ENCODE measurements at places on chromosomes 7 and 10.

- DNase-seq: no peak
Observed at GRCh38 chr7:34025600-34025999, 120.3 kb downstream of the BMPER start.

DNA sequence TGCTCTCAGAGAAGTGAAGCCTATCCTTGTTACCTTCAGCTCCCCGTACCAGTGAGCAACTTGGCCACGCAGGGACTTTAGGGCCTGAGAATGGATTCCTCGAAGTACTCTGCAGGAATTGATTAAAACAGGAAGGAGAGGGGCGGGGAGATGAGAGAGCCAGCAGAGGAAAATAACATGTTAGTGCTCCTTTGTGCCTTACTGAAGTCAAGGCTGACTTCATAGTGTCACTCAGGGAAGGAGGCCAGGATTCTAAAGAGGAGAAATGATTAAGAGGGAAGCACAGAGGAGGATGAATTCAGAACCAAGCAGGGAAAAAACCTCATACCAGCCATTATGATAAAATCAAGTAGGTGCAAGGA is 195.6 kb upstream of the RHOBTB1 start:
- no peak for DNase-seq

- peak; percentile 35 for DNase-seq
Observed at GRCh38 chr7:111089822-111090426, 1.0 kb upstream of the LRRN3 start.

DNA sequence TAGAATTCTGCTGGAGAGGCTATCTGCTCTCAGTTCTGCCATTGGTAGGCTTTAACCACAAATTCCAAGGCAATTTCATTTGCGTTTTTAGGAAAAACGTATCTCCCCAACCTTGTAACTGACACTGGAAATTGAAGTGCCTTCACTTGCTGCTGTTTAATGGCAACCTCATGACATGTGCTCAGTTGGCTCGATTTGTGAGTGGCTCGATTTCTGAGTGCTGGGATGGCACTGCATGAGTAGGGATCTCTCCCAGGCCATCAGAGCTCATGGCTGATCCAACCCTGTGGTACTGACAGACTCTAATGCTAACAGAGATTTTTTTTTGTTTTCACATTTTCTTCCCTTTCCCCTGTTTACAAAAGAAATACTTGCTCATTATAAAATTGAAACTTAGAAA is 56.0 kb downstream of the SUFU start:
- no peak for DNase-seq

DNA sequence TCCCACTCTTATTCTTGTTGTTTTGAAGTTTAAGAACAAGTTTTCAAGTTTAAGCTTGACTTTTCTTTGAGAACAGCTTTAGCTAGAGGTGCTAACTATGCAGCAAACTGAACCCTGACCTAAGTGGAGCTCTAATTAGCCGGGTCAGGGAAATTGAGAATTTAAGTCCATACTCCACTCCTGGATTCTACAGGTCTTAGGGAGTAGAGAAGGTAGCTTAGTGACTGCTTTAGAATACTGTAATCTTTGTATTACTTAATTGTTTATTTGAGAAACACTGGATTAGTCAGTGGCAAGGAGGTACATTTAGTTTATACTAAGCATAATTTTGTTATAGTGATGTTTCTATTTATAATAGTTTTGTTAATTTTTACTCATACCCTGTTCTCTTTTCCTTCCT is 74.6 kb upstream of the STRIP2 start:
- no peak for DNase-seq

- DNase-seq: no peak
Observed at GRCh38 chr7:30859940-30860496, 51.6 kb upstream of the AQP1 start.

DNA sequence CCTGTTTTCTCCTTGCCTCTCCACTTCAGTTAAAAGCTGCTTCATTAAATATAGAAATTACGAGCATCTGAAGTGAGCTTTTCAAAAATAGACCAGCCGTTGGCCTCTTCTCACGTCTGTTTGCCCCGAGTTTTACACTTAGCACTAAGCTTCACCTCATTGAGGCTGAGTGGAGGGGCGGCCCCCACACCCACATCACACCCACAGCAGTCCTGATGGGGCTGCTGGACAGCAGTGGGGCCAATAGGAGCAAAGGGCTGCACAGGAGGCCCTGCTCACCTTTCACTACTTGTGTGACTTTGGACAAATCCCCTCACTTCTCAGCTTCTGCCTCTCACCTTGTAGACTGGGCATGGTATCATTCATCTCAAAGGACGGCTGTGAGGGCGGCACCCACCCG is 677.8 kb downstream of the SDK1 start:
- no peak for DNase-seq

GRCh38 chr7:23207021-23207420 is 25.2 kb downstream of the NUP42 start:
- DNase-seq: peak; percentile 64

GRCh38 chr10:128579280-128579865 is 453.1 kb upstream of the MKI67 start:
- DNase-seq: no peak

DNA sequence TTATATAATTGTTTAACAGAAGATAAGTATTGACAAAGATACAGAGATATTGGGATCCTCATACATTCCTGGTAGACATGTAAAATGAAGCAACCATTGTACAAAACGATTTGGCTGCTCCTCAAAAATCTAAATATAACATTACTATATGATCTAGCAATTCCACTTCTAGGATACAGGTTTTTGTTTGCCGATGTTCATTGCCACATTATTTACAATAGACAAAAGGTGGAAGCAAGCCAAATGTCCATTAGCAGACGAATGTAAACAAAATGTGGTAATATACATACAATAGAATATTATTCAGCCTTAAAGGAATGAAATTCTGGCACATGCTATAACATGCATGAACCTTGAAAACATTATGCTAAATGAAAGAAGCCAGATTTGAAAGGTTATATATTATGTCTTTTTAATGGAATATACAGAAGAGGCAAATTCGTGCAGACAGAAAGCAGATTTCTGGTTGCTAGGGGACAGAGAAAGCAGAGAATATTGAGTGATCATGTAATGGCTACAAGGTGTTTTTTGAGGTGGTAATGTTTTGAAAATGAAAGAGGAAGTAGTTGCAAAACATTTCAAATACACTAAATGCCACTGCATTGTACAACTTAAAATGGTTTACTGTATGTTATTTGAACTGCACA is 44.9 kb downstream of the POLR1F start:
- DNase-seq: no peak

DNA sequence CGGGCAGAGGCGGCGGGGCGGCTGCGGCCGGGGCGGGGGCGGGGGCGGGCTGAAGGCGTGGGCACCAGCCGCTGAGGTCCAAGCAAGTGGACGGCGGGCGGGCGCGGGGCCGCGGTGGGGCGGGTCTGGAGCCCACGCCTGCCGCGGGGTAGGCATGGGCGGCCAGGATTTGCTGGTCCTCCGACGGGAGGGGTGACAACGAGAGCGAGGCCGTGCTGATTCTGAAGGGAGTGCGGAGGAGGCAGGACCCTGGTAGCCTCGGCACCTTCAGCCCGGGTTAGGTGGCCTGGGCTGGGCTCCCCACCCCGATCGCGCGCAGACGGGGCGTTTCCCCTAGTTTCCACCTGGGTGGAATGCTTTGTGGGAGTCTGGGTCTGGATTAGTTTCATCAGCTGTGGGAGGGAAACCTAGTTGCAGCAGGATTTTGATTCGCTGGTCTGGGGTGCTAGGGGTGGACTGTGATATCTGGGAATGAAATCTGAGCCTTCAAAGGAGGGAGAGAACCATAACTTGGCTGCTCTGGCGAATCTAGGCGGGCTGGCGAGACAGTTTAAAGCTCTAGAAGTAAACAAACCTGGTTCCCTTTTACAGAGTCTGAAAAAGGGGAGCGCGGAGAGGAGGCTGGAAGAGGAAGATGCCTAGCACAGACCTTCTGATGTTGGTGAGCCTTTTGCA is 609 bp downstream of the SGPL1 start:
- peak; percentile 39 for DNase-seq

- DNase-seq: no peak
Observed at GRCh38 chr7:122790591-122790990, 87.9 kb upstream of the RNF148 start.

DNA sequence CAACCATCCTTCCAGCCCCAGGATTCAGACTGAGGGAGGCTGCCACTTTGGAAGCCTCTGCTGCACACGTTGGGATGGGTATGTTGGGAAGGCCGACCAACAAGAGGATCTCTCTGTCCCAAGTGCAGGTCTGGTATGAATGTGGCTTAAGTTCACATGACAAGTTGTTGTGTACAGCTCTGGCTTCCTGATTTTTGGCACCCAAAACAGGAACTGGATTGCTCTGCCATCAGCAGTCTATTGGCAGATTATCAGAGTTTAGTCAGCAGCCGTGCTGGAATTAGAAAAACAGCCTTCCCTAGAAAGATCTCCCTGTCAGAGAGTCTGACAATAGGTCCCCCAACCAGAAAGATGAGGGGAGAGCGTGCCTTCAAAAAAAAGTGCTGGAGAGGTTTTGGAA is 66.9 kb downstream of the GOLGA7B start:
- peak; percentile 78 for DNase-seq

DNA sequence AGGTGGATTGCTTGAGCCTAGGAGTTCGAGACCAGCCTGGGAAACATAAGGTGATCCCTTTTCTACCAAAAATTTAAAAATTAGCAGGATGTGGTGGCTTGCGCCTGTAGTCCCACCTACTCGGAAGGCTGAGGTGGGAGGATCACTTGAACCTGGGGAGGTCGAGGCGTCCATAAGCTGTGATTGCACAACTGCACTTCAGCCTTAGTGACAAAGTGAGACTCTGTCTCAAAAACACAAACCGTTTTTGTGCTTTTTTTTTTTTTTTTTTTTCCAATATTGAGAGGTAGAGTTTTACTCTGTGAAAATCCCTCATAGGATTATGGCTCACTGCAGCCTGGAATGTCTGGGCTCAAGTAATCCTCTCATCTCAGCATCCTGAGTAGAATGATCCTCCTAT is 14.1 kb downstream of the CCAR1 start:
- DNase-seq: no peak

DNA sequence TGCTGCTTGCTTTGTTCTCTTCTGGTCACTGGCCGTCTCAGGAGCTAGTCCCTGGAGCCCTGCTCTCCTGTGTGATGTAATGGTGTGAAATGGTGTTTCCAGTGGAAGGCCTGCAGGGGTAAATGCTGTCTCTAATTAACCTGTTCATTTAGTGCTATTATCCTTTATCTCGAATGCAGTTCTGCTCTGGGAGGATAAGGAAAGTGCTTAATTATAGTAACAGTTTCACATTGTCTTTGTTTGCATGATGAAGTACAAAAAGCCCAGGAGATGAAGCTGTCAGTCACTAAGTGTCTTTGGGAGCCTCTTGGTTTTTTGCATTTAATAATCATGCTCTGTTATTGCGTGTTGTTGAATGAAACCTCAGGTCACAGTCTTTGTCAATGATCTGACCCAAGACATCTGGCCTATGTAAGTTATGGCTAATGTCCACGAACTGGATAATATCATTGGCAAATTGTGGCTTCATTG is 755.3 kb upstream of the GALNT17 start:
- no peak for DNase-seq

DNA sequence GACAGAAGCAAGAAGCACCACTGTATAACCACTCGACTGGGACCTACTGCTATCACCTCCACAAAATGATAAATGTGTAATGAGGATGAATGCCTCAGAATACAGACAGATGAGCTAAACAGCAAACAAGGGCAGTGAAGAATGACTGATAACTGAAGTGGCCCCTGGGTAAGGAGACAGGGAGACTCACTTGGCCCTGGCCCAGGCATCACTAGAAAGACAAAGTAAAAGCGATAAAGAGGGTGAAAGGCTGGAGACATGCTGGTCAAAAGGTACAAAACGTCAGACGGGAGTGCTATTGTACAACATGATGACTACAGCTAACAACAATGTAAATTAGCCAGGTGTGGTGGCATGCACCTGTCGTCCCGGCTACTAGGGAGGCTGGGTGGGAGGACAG is 27.8 kb upstream of the APBB1IP start:
- DNase-seq: no peak

DNA sequence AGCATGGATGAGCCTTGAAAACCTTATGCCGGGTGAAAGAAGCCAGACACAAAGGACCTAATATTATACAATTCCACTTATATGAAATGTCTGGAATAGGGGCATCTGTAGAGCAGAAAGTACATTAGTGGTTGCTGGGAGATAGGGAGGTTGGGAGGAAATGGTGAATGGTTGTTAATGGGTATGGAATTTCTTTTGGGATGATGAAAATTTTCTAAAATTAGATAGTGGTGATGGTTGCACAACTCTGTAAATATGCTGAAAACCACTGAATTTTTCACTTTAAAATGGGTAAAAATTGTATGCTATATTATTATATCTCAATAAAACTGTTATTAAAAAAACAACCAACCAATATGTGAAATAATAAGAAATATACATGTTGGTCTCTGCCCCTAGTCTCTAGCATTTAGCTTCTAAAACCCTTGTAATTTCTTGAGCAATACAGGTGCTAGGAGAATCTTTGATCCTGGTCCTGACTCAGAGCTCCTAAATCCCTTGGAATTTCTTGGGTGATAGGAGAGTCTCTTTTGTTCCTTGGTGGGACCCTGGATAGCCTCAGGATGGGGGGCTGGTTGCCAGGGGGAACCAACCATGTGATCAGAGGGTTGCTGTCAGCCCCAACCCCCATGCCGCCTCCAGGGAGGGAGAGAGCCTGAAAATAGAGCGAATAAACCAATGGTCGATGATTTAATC is 64.0 kb downstream of the TACR2 start:
- DNase-seq: no peak

- peak; percentile 43 for DNase-seq
Observed at GRCh38 chr10:49369216-49370162, 26.4 kb downstream of the DRGX start.

DNA sequence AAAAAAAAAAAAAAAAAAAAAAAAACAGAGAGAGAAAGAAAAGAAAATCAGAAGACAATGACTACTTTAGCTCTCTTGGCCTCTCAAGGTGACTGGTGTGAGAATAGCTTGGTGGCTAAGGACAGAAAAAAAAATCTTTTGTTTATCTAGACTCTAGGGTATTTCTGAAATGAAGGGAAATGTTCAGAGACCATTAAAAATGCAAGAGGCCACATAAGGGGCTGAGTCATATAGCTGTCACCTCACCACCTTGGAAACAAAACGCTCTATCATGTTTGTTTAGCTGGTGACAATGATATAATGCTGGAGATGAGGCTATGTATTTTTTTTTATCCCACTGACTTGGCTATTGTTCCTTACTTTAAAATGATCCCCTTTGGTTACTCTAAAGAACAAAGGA is 287.0 kb upstream of the CDC14C start:
- no peak for DNase-seq

DNA sequence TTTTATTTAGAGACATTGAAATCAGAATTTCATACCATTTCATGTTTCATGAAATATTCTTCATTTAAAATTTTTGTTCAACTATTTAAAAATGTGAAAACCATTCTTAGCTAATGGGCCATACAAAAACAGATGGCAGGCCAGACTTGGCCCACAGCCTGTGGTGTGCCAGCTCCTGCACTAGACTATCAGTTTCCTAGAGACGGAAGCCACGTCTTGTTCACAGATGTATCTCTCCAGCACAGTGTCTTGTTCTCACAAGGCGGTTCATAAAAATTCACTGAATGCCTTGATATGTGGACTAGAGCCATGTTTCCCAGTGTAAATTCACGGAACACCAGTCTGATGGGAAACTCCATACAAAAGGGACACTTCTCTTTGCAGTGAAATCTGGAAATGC is 216.0 kb downstream of the KCNMA1 start:
- DNase-seq: no peak
